ENCODE measurements at places on chromosomes 3 and 15. TPM values are rescaled to one million over a fixed set of nuclear protein-coding genes. Genes with fewer than 3 reads are reported as not detected.

The LYZL4 gene
- polyA plus RNA-seq = not detected

The SLC9C1 gene
- polyA plus RNA-seq = not detected

The CDHR4 gene
- not detected for polyA plus RNA-seq

The AADACL2 gene
- not detected for polyA plus RNA-seq

The FBXW12 gene
- polyA plus RNA-seq = not detected

The UBAP1L gene
- 0.26 TPM for polyA plus RNA-seq

The CCDC54 gene
- polyA plus RNA-seq = not detected

The GPR62 gene
- not detected for polyA plus RNA-seq

The SYNPR gene
- polyA plus RNA-seq = not detected

The ATP8B4 gene
- polyA plus RNA-seq = not detected

The SLC22A13 gene
- polyA plus RNA-seq = not detected

The PSMD2 gene
- polyA plus RNA-seq = 143 TPM

The GP9 gene
- 4.3 TPM for polyA plus RNA-seq

The ABHD6 gene
- polyA plus RNA-seq = 11.0 TPM

The ROBO2 gene
- not detected for polyA plus RNA-seq

The MORC1 gene
- polyA plus RNA-seq = not detected

The GXYLT2 gene
- not detected for polyA plus RNA-seq

The PLCH1 gene
- not detected for polyA plus RNA-seq

The GOLGA6L4 gene
- polyA plus RNA-seq = not detected

The ST3GAL6 gene
- polyA plus RNA-seq = not detected

The DAPK2 gene
- 7.7 TPM for polyA plus RNA-seq

The TGM5 gene
- not detected for polyA plus RNA-seq

The CCR2 gene
- 10.9 TPM for polyA plus RNA-seq

The AEN gene
- 40.8 TPM for polyA plus RNA-seq

The HRG gene
- not detected for polyA plus RNA-seq

The UBA3 gene
- polyA plus RNA-seq = 41.9 TPM

The CFAP92 gene
- not detected for polyA plus RNA-seq

The CFAP161 gene
- not detected for polyA plus RNA-seq

The MUC13 gene
- not detected for polyA plus RNA-seq

The SOX14 gene
- not detected for polyA plus RNA-seq

The SNTN gene
- not detected for polyA plus RNA-seq

Measured in IgD-negative memory B cell (primary cell).